Activated CD4-positive, alpha-beta T cell treated with anti-CD3 and anti-CD28 coated beads, Interleukin-2, amount 50 U/mL, for 48 hours (primary cell): ENCODE measurements at places on chromosomes 7 and 10.

DNA sequence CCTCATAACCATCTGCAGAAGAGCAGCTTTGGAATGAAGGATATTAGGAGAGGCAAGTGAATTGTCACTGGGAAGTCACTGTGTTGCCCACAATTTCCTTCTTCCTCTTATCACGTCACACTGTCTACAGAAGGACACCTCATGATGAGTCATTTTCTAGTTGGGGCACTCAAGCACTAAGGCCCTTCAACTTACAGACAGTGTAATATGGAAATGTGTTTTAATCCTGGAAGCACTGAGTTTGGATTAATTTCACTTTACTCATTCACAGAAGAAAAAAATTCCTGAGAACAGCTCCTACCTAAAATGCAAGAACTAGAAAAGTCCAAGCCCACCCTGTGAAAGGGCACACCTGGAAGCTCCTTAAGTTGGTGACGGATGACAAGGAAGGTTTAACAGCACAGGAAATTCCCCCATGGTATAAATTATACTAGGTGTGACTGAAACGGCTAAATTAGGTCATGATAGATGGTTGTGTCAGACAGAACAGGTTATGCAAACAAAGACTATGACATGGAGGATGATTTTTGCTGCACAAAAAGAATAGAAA is 56.6 kb downstream of the PARD3 start:
- no peak for DNase-seq

DNA sequence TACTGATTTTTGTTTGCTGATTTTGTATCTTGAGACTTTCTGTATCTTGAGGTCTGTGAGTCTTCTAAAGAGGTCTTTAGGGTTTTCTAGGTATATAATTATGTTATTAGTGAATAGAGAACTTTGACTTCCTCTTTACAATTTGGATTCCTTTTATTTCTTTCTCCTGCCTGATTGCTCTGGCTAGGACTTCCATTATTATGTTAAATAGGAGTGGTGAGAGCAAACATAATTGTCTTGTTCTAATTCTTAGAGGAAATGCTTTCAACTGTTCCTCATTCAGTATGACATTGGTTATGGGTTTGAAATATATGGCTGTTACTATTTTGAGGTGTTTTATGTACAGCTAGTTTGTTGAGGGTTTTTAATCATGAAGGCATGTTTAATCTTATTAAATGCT is 308.0 kb upstream of the TEX47 start:
- no peak for DNase-seq

DNA sequence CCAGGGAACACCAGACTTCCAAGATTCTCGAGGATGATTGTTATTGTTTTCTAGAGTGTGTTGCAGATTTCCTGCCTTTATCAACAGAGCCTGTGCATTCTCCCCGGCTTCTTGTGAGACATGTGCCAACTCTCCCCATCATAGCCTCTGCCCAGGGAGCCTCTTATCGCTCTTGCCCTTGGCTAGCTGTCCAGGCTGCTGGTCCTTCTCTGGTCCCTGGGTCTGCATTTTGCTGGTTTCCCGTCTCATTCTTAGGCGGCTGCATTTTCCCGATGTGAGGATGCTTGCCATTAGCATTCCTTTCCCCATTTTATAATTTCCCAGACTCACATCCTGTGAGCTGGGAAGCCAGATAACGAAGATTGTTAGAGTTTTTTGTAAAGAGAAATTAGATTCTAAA is 15.2 kb downstream of the SLC13A4 start:
- no peak for DNase-seq

- no peak for DNase-seq
Measured at GRCh38 chr10:725302-725701, 35.8 kb upstream of the DIP2C start.

GRCh38 chr7:18471476-18472160 is 23.9 kb upstream of the HDAC9 start:
- DNase-seq, result no peak

- DNase-seq, result no peak
Measured at GRCh38 chr10:117516681-117517080, 25.9 kb upstream of the EMX2 start.

DNA sequence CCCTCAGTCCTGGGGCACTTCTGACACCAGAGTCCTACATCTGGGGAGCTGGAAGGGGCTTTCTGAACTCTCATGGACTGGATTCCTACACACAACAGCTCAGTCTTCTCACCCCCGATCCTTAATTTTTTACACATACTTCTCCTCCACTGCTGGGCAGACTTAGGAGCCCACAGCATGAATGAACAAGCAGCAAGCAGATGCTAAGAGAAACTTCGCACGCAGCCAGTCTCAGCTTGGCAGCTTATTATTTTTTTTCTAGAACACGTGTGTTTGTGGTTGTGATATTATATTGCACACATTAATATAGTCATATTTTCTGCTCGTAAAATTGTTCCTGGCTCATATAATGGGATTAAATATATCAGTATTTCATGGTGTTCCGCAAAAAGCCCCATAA is 50.9 kb upstream of the LOXL4 start:
- DNase-seq, result no peak

DNA sequence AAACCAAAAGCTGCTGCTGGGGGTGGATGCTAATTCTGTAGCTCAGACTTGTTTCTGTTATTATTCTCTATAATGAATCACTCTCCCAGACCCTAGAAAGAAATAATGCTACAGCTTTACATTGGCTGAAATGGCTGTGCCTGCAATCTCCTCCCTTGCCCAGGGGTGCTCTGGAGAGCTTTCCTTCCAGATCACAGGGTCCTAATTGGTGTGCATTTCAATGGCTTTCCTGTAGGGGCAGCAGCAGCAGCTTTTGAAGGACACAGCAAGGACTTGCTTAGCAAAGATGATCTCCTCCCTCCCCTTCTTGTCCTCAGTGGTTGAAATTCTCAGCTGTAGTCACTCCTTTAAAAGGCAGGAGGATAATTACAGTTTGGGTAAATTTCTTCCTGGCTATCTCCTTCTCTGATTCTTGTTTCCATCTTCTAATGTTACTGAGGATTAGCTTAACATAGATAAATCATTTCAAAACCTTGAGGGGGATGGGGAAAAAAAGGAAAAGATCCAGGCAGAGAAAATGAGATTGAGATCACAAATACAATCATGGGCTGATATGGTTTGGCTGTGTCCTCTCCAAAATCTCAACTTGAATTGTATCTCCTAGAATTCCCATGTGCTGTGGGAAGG is 120.2 kb upstream of the CTTNBP2 start:
- DNase-seq, result peak; percentile 3

DNA sequence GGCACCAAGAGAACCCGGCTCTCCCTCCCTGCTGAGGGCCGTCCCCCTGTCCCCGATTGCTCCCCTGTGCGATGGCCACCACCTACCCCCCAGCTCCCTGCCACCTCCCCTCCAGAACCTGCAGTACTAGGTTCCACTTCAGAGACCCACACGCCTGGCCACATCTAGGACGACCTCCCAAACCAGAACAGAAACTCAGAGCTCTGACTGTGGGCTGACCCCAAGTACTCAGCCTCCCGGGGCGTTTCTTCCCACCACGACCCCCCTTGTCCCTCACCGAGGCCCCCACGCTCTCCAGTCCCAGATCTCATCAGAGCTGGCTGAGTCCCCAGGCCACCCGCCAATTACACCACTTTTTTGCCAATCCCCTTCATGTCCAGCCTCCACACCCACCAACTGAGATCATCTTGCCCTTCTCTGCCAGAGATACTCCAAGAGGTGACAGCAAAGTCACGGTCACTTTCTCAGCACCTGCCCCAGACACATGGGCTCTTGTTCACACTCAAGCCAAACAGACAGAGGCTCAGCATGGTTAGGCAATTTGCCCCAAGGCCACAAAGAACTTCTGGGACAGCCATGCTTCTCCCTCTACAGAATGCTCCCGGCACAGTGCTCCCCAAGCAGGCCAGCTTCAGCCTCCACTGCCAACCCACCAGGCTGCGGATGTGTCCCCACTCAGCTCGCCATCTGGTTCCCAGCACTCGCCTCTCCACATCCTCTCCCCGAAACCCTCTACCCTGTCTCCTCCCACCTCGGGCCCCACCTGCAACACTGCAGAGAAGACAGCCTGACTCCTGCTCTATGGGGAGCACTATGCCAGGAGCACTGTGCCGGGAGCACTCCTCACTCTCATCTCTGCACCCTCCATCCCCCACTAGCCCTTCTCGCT is 4.7 kb downstream of the TMEM120A start:
- DNase-seq, result no peak

DNA sequence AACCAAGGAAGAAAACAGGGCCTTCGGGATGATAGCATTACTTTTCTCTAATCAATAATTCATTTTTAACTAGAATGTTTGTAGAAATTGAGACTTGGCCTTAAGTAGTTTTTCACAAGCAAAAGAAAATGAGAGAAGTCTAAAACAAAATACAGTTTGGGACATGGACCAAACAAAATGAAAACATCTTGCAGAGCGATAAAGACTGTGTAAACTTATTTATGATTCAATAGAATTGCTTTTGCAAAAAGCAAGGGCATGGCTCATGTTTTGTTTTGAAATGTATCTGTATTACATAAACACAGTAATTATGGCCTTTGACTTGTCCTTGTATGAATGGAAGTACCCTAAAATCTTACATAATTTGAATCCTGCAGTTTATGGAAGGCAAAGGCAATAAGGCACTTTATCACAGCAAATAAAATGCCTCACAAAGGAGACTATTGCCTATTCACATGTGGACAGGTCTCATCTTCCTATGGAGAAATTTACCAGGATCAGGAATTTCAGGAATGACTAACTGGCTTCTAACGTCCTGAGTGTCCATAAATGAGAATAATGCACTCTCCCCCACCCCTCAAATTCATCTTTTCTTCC is 295.2 kb downstream of the PTEN start:
- DNase-seq, result no peak

DNA sequence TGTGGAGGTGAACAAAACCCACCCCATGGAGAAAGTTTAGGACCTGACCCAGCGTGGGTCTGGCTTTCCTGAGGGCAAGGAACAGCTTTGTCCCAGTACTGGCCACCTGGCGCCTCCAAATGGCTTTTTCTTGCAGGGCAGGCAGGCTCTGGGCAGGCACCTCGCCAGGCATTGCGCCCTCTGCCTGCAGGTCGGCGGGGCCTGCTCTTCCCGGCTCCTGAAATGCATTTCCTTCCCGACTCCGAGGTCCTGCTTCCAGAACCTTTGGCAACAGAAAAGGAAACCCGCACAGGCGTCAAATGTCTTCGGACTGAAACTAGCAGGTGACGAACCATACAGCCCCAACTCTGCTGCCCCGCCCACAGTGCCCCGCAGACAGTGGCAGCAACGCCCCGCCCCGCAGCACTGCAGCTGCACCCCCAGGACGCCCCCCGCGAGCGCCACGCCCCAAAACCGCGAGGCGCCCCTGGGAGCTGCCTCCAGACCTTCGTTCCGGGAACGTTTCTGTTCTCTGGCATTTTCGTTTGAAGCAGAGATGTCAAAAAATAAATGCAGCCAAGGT is 65.5 kb downstream of the C10orf143 start:
- DNase-seq, result no peak

- DNase-seq, result peak; percentile 61
Measured at GRCh38 chr10:101843032-101844021, at the start of gene KCNIP2. Gene KCNIP2, minus strand, starts transcription at chr10:101843800. Its CDS starts 232 bp downstream, at chr10:101843568.

GRCh38 chr7:96903906-96904305 is 101.4 kb upstream of the DLX6 start:
- no peak for DNase-seq

GRCh38 chr10:69892406-69892805 is 90.7 kb downstream of the COL13A1 start:
- no peak for DNase-seq
